Ovary (tissue), 10 donors: ENCODE measurements at places on chromosomes 4 and X. TPM values are rescaled to one million over a fixed set of nuclear protein-coding genes. Genes with fewer than 3 reads are reported as not detected.

GLRA2 gene
- 0.15 TPM for total RNA-seq

SYTL5 gene
- 2.8 TPM for total RNA-seq

IL3RA gene
- total RNA-seq, result 2.0 TPM

BEND4 gene
- 0.26 TPM for total RNA-seq

PFKFB1 gene
- not detected for total RNA-seq

APLN gene
- total RNA-seq, result 14.5 TPM

ARSD gene
- 45.0 TPM for total RNA-seq

UGT2A1 gene
- not detected for total RNA-seq

ERVMER34-1 gene
- 2.4 TPM for total RNA-seq

HPF1 gene
- 23.3 TPM for total RNA-seq

PGK1 gene
- total RNA-seq, result 105 TPM

USP17L5 gene
- not detected for total RNA-seq

UGT2B15 gene
- total RNA-seq, result 0.46 TPM

NDST3 gene
- total RNA-seq, result 0.36 TPM

CT45A5 gene
- not detected for total RNA-seq

DSPP gene
- total RNA-seq, result not detected

DCHS2 gene
- total RNA-seq, result 3.9 TPM

GAGE2A gene
- total RNA-seq, result not detected

ZFYVE28 gene
- total RNA-seq, result 6.2 TPM

SAT1 gene
- total RNA-seq, result 58.7 TPM

SPANXN4 gene
- not detected for total RNA-seq

FREM3 gene
- not detected for total RNA-seq

LRIT3 gene
- 0.24 TPM for total RNA-seq

CDX4 gene
- not detected for total RNA-seq

F11 gene
- not detected for total RNA-seq

TLR1 gene
- 24.0 TPM for total RNA-seq

CNGA1 gene
- total RNA-seq, result not detected

SPATA4 gene
- 0.26 TPM for total RNA-seq

CTBP1 gene
- 154 TPM for total RNA-seq

ATOH1 gene
- not detected for total RNA-seq
